Large intestine (tissue), 12 donors: ENCODE measurements at places on chromosomes 4 and X. TPM values are rescaled to one million over a fixed set of nuclear protein-coding genes. Genes with fewer than 3 reads are reported as not detected.

DNA sequence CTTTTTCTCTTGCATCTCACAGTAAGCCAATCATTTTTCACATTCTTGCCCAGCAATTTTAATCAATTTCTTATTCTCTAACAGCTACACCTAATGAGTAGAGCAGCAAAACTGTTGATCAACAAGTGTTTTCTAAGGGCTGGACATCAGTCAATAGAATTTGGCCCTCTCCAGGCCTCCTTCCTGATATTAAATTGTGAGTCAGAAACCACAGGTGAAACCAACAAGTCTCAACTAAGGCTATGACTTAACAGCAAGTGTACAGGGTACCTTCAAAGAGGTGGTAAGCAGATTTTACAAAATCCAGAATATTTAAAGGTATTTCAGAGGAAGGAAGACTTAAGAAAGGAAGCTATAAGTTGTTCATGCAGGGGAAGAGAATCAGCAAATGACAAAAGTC is 156.5 kb upstream of the ARHGAP24 start:
- no peak for DNase-seq

RENBP gene
- 85.8 TPM for polyA plus RNA-seq

GRCh38 chr4:1307951-1308735 is 18.5 kb downstream of the MAEA start:
- DNase-seq = no peak

DNA sequence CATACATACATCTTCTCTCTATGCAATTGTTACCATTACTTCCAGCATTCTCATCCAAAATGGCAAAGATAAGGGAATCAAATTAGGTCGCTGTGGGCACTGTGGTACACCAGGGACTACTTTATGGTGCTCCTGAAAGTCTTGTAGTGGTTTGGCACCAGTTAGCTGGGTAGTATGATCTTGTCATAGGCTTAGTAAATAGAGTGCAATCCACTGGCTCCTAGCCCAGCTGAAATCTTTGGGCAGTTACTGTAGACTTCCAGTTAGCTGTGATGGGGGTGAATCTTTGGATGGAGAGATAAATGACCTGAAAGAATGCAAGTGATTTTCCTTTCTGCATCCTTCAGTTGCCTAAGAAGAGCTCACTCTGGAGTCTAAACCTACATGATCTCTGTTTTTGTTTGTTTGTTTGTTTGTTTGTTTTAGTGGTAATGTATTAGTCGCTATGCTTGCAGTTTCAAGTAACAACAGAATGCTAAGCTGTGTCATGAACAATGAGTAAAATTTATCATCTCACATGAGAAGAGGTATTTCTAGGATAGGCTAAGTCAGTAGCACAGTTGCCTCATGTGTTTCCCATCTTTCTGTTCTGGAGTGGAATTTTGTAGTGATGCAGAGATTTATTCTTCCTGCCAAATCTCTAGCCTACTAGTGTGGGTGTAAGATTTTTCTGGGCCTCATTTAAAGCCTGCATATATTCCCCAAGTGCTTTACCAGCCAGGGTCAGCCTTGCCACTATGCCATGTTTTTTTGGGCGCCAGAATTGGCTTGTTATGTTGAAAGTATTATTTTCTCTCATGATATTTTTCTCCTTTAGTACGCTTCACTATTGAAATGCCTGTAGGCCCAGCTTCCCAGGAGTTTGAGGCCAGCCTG is 24.2 kb downstream of the HERC3 start:
- DNase-seq = no peak

GRCh38 chr4:94577136-94577535 is 125.4 kb downstream of the PDLIM5 start:
- peak; percentile 22 for DNase-seq

DNA sequence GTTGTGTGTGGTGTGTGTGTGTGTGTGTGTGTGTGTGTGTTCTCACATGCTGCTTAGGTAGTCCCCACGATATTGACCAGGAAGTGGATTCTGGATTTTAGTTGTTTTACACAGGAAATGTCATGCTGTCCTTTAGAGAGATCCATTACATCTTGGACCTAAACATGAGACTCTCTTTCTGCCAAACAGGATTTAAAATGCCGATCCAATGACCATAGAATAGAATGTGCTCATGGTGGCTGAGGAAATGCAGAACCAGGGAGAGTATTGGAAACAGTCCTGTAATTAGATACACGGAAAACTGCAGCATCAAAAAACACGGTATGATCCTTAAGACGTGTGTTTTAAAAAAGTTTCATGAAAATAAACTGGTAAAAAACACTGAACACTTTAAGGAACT is 347.8 kb upstream of the FRG1 start:
- no peak for DNase-seq

DNA sequence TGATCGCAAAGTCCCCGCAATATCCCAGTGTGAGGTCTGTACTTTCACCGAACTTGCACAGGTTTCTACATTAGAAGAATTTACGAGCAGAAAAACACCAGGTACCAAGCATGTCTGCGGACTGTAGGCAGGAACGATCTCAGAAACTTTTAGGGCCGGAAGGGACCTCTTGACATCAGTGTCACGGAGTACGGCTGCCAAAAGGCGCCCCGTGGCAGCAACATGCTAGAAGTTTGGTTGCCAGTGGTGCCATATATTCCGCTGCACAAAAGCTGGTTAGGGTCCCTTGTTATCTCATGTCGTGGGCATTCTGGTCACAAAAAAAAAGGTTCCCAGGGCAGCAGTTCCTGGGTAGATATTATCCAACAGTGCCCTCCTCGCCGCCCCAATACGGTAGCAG is 61.0 kb upstream of the DCAF8L1 start:
- DNase-seq = no peak

- no peak for DNase-seq
These were observed 6.3 kb downstream of the LONRF3 start for GRCh38 chrX:118980761-118981160.

- DNase-seq = no peak
These were observed 41.2 kb downstream of the TMA16 start for GRCh38 chr4:163535657-163536056.

- no peak for DNase-seq
These were observed 142.2 kb downstream of the FAM47A start for GRCh38 chrX:33989936-33990335.

PNMA6A gene
- 11.9 TPM for polyA plus RNA-seq

DNA sequence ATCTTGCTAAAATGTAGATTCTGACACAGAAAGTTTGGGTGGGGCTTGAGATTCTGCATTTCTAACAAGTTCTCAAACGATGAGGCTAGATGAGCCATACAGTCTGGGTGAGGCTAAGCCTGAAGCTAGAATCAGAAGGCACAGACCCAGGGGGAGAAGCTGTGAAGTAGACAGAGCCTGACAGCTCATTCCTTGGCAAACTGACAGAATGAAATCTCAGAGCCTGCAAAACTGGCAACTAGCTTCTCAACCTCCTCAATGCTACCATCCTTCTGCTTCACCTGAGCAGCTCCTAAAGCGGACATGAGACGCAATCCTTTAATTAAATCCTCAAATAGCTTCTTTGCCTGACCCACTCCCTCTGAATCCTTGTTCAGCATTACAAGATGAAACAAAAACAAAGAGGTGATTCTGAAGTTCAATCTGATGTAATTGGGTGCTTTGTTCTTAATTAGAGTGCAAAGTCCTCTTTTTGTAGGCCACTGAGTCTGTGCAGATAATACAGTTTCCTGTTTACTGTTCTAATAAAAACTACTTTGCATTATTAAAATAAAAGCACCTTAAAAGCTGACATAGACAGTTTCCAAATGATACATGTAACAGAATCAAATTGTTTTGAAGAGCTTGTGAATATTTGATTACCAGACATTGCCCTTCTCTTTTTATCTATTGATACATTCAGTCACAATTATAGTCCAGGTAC is 71.0 kb upstream of the BMP2K start:
- peak; percentile 91 for DNase-seq

CT83 gene
- polyA plus RNA-seq = not detected

ANXA3 gene
- 81.3 TPM for polyA plus RNA-seq

TCEAL2 gene
- polyA plus RNA-seq = 6.6 TPM

GRCh38 chrX:107549504-107549903 is 78.8 kb upstream of the PRPS1 start:
- DNase-seq = no peak

SSX4B gene
- not detected for polyA plus RNA-seq

MOSPD2 gene
- 29.5 TPM for polyA plus RNA-seq

PWWP3B gene
- 18.1 TPM for polyA plus RNA-seq

DNA sequence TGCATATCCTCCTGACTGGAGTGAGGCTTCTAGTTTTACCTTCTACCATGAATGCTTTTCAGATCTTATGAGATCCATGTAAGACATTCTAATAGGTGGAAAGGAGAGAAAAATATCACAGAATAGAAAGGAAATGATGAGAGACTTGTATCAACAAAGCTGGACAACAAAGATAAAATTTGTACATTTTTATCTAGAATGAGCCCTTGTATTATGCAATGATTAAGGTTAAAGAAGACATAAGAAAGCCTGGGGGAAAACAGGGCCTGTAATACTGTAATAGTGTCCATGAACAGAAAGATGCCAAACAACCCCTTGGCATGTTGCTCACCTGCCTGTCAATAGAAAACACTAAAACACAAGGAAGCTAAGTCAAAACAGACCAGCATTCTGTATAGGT is 44.2 kb upstream of the SCRG1 start:
- DNase-seq = no peak

DNA sequence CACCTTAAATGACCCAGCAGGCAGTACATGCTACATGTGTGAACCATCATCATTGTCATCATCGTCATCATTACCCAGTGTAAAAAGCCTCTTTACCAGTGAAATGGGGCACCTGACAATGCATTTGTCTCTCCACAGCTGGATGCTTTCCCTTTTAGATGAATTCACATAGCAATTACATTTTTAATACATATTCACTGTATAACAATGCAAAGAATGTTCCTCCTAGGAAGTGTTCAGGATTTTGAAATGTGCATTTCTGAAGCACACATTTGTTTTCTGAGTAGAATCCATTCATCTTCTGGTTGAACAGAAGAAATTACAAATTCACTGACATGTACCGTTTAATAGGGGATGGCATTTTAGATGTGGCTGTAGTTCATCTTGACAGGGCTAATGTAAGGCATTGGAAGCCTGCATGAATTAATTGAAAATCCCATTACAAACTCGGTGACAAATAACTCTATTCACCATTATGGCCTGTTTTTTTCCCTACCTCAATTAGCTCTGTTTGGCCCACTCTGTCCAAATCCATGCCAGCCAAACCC is 111.1 kb downstream of the SH3RF1 start:
- no peak for DNase-seq

- no peak for DNase-seq
These were observed 75.7 kb upstream of the GUCY1A1 start for GRCh38 chr4:155590796-155591585.

DNA sequence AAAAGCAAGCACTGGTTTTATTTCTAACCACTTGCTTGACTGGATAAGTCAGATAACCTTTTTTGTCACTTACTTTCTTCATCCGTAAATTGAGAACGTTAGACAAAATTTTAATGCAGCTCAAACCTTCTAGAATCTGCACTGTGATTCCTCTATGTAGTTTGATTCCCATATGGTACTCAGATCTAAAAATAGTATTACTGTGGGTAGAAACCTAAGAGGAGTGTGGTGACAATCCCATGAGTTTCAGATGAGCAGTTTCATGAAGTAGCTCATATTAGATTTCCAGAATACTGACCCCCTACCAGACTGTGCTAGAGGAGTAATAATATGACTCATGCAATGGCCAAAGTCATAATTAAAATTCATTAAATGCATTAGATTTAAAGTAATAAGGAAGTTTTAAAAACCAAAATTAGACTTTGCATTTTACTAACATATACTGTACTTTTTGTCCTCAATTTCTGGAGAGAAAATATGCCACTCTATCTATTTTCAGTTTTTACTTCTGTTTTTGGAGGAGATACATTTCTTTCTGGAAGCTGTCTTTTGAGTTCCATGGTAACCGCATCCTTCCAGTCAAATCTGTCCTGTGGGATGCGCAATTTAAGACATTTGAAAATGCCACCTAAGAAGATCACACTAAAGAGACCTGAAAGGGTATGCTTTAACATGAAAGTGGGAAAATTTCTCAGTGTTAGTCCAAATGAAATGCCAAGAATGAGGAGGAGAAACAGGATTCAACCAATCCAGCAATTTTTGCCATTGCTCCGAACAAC is 64.1 kb upstream of the GPM6A start:
- DNase-seq = no peak

DNA sequence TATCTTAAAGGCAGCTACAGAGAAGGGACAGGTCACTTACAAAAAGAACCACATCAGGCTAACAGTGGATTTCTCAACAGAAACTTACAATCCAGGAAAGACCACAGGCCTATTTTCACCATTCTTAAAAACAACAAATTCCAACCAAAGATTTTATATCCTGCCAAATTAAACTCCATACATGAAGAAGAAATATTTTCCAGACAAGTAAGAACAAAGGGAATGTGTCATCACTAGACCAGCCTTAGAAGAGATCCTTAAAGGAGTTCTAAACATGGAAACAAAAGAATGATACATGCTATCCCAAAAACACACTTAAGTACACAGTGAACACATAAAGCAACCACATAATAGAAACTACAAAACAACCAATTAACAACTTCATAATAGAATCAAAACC is 105.6 kb downstream of the ANXA10 start:
- DNase-seq = no peak

DNA sequence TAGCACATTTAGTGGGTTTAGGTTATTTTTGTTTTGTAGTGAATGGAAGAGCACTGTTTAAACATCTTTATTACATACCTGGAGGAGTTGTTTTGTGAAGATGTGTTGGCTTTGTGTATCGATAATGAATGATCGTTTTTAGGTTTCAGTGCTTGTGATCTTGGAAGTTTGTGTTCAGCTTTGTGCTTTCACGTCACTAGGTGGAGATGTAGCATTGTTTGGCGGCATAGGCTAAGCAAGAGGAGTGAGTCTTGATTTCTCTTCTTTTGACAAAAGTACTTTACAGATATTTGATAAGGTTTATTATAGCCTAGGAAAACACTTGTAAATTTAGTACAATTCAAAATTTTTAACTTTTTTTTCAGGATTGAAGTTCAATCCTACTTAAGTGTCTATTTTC is 50.4 kb downstream of the PDK3 start:
- no peak for DNase-seq
